ENCODE measurements at places on chromosomes 6 and 20.

DNA sequence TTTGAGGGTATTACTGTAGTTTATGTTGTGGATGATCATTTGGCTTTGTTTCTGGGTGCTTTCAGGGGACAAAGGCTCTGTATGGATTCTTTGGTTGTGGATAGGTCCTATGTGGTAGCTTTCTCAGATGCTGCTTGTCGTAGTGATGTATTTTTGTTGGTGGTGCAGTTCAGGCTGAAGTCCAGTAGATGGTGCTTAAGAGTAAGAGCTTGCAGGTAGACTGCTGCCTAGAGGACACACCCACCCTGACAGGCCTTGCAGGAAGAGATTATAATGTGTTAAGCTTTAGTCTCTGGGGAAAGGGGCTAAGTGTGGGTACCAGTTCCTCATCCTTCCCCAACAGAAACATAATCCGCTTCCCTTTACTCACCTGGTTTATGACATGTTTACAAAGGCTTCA, 62.6 kb upstream of the ADGRB3 start:
- DNase-seq, result peak; percentile 93

DNA sequence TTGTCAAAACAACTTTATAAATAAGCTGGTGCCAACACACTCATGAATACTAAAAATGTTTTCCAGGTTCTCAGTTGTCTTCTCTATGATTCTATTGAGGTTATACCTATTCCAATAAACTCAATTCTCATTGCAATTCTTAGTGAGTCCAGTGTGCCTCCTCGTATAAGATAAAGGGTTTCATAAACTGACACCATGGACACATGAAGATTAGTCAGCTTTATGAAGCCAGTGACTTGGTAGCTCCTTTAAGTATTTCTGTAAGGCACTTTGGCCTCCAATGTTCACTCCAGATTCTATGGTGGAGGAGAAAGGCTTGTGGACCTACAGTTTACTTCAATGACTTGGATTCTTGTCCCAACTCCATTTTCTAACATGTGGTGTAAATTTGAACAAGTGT, 521.3 kb upstream of the JARID2 start:
- DNase-seq, result no peak

GRCh38 chr6:159654483-159655098, 38.5 kb downstream of the SOD2 start:
- peak; percentile 86 for DNase-seq

DNA sequence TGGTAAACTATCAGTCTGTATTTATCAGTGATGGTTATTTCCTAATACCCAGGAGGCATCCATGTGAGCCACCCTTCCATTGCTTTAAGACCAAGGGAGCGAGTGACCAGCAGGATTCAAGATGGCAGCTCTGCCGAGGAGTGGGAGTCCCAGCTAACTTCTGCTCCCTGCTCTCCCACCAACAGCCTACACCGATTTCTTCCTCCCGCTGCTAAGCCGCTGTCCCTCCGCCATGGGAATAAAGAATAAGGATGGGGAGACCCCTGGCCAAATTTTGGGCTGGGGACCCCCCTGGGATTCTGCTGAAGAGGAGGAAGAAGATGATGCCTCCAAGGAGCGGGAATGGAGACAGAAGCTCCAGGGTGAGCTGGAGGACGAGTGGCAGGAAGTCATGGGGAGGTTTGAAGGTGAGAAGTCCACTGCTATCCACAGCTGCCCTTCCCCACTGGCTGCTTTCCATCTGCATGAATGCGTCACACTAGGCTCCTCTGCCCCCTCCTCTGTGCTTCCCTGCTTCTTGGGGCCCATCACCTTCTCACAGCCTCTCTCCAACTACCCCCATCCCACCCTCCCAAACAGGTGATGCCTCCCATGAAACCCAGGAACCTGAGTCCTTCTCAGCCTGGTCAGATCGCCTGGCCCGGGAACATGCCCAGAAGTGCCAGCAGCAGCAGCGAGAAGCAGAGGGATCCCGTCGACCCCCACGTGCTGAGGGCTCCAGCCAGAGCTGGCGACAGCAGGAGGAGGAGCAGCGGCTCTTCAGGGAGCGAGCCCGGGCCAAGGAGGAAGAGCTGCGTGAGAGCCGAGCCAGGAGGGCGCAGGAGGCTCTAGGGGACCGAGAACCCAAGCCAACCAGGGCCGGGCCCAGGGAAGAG, 10.3 kb downstream of the NFKBIL1 start:
- DNase-seq, result no peak

GRCh38 chr6:30690403-30691207, at the start of gene NRM:
Gene NRM, minus strand, starts transcription at chr6:30690984. Its CDS starts 10 bp downstream, at chr6:30690974.
- DNase-seq, result peak; percentile 96

DNA sequence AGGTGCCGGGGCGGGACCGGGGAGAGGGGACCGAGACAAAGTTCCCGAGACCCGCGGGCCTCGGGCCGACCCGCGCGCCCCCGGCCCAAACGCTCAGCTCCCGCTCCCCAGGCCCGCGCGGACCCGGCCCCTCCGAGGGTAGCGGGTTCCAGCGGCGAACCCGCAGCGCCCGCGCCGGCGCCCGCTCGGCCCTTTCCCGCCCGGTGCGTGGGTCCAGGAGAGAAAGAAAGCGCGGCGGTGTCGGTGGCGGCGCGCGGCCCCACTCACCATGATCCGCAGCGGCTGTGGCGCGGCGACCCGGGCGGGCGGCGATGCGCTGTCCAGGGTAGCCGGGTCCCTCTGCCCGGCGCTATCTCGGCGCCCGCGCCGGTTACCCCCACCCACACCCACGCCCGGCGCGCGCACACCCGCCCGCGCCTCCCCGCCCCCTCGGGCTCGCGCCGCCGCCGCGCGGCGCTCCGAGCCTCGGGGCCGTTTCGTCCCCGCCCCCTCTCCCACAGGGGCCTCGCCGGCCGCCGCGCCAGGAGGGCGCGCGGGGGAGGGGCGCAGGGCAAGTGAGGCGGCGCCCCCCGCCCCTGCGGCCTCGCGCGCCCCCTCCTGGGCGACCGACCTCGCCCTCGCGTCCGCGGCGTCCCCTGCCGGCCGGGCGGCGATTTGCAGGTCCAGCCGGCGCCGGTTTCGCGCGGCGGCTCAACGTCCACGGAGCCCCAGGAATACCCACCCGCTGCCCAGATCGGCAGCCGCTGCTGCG, at the start of gene ELOVL2:
Gene ELOVL2, minus strand, starts transcription at position 345 of the 751 bp plus-strand sequence. Its CDS starts 75 bp downstream, at position 270.
- peak; percentile 90 for DNase-seq

- no peak for DNase-seq
Observed at GRCh38 chr6:113625850-113626249, 231.3 kb upstream of the MARCKS start.

DNA sequence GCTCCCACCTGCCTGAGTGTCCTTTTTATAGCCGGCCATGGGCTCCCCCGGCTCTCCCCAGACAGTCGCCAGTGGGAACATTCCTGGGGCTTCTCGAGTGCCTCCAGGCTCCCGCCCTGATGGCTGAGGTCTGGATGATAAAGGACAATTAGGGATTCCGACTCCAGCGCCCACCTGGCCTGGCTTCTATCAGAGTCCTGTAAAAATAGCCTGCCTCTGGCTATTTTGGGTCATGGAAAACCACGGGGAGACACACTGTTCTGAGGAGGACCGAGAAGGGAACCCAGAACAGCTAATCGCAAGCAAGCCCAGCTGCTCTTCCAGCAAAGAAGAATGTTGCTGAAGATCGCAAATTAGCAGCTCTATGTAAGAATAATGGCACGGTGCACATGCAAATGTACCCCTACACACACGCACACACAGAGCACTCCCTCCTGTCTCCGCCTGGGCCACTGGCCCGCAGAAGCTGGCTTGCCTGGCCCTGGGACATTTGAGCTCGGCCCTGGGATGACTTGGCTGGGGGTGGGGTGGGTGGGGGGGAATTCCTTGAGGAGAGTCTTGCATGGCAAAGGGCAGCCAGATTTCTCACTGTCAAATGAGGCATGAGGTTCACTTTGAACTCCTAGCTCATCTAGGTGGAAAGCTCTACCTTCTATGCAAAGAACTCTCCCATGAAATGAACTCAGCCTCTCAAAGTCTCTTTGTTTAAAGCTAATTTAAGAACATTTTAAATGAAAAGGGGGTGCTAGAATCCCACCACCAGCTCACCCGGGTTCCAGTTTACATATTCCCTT, 55.3 kb downstream of the CTCFL start:
- DNase-seq, result no peak

DNA sequence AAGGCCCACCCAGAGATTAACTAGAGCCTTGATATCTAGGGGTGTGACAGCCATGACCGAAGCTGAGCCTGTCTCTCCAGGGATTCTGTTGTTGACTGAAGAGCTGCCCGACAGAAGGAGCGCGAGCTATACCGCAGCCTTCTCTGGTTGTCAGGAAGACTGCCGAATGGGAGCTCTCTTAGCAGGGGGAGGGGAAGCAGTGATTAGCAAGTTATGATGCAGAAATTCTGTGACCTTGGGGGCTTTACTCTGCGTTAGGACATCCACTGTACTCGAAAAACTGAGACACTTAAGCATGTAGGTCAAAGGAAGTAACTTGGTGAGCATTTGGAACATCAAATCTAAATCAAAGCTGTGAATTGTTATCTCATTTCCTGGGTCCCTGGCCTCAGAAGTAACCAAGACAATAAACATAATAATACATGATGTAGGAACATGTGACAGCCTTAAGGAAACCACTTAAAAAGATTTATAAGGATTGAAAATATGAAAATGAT, 84.7 kb downstream of the MAP3K4 start:
- peak; percentile 70 for DNase-seq

DNA sequence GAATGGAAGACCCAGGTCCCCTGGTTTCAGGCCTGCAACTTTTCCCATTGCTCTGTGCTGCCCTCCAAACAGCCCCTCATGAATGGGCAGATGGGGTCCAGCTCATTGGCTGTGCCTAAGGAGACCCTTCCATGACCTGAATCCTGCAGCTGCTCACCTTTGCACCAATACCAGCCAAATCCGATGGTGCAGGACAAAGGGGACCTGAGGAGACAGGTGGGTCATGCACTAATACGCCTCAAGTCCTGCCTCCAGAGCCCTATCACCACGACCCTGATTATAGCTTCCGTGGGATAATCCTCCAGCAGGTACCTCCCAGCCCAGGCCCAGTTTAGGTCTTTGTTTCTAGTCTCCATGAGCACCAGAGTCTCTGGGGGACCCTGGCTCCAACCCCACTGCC, 16.8 kb downstream of the TREM1 start:
- DNase-seq, result no peak

DNA sequence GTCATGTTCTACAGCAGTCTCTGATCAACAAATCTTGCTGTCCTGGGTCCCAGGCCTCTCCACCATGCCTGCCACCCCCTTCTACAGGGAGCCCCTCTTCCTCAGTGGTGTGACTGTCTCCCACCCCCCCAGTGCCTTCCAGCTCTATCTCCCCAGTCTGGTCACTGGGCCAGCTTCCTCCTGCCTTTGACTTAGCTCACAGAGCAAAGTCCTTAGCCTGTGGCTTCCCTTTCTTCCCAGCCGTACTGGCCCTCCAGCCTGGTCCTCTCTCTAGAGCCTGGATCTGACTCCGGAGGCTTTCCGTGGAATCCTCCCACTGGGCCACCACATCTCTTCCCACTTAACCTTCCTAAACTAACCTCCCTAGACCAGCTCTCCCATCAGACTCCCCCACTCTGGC, 17.0 kb downstream of the MAPK13 start:
- DNase-seq, result no peak

- no peak for DNase-seq
Observed at GRCh38 chr20:45254383-45255262, at the start of gene SLPI. Gene SLPI, minus strand, starts transcription at chr20:45254564. Its CDS starts 21 bp downstream, at chr20:45254543.

GRCh38 chr20:49868538-49868937, 46.8 kb downstream of the SPATA2 start:
- no peak for DNase-seq

- peak; percentile 5 for DNase-seq
Observed at GRCh38 chr6:121791396-121792315, 356.2 kb downstream of the GJA1 start.

GRCh38 chr6:28856620-28857005, 67.2 kb downstream of the TRIM27 start:
- no peak for DNase-seq

- no peak for DNase-seq
Observed at GRCh38 chr6:20319520-20320357, 81.9 kb upstream of the E2F3 start.

- DNase-seq, result peak; percentile 37
Observed at GRCh38 chr6:16762268-16762549, 949 bp upstream of the ATXN1 start.

DNA sequence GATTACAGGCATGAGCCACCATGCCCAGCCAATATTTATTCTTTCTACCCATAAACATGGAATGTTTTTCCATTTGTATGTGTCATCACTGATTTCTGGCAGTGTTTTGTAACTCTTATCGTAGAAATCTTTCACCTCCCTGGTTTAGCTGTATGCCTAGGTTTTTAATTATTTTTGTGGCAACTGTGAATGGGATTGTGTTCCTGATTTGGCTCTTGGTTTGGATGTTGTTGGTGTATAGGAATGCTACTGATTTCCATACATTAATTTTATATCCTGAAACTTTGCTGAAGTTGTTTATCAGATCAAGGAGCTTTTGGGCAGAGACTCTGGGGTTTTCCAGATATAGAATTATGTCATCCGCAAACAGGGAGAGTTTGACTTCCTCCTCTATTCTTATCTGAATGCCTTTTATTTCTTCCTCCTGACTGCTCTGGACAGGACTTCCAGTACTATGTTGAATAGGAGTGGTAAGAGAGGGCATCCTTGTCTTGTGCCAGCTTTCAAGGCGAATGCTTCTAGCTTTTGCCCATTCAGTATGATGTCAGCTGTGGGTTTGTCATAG, 198.6 kb downstream of the ZDHHC14 start:
- no peak for DNase-seq

DNA sequence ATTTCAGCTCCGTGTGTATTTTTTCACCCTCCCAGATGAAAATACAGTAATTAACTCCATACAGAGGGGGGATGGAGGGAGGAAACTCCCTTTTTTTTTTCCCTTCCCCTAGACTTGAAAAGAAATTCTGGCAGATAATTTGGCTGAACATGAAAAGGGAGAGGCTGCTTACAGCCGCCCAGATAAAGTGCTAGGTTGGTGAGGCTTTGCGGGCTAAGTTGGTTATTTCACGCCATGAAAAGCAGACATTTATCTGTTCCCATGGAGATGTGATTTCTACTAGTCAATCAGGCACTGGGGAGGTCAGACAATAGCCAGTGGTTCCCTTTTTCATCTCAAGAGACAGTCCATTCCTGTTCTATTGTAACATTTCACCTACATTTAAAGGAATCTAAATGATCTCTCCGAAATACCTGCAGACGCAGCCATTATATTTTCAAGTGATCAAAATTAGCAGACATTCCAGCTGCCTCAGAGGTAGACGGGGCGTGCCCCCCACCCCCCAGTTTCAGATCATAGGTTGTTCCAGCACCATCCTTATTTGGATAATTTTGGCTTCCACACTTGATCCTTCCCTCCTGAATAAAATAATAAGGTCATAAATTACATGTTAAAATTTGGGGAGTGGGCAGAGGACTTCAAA, 143.9 kb upstream of the ZNF217 start:
- peak; percentile 47 for DNase-seq

DNA sequence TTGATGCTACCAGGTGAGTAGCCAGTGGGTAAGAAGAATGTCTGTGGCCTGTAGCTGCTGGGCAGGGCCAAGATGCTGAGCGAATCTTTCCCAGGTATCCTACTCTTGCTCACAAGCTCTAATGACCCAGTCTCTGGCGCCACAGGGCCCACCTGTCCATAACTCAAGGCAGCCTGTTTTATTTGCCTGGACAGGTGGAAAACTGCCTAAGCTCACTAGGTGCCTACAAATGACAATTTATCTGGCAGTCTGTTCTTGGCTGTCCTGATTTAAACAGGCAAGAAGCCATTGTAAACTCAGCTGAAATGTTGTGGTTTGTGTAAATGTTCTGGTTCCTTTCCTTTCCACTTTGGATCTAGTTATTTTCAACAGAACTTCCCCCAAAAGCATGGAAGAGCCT, 113.3 kb downstream of the TCP11 start:
- DNase-seq, result no peak

- DNase-seq, result no peak
Observed at GRCh38 chr6:109961611-109962041, 16.5 kb upstream of the GPR6 start.

- DNase-seq, result no peak
Observed at GRCh38 chr6:111939902-111940301, 66.7 kb upstream of the FYN start.

Measured in NCI-H82 (cell line).